Activated naive CD4-positive, alpha-beta T cell treated with Interleukin-2 at 50 U/mL for 16 hours (primary cell): ENCODE measurements at places on chromosomes 12 and 14.

DNA sequence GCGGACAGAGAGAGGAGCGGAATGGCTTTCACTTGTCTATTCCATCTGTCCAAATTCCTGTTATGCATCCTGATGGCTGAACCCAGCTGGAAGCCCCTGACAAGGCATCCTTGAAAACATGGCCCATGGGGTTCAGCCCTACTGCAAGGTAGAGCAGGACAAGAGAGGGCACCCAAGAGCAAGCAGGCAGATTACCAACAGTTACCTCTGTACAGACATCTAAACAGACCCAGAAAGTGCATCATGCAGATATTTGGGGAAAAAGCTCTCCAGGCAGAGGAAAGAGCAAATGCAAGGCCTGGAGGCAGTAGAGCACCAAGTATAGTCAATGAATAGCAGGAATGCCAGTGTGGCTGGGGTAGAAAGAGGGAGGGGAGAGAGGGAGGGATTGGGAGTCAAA lies 407.5 kb downstream of the PCNX1 start:
- DNase-seq: no peak

DNA sequence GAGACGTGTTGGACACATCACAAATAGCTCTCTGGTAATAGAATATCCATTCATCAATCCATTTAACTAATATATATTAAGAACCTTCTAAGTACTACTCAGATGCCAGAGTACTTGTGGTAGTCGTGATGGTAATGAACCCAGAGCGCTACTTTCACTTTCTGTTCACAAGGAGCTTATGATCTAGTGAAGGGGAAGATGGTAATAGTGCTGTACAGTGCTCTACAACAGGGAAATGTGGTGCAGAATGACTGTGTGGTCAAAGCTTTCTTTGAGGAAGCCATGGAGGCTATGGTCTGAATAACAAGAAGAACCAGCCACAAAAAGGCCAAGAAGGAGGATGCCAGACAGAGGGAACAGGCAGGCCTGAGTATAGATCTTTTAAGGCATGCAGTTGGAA lies 212.0 kb downstream of the PTPRO start:
- DNase-seq: no peak

- DNase-seq: no peak
Observed at GRCh38 chr12:112425582-112426382, 7.0 kb downstream of the PTPN11 start.

DNA sequence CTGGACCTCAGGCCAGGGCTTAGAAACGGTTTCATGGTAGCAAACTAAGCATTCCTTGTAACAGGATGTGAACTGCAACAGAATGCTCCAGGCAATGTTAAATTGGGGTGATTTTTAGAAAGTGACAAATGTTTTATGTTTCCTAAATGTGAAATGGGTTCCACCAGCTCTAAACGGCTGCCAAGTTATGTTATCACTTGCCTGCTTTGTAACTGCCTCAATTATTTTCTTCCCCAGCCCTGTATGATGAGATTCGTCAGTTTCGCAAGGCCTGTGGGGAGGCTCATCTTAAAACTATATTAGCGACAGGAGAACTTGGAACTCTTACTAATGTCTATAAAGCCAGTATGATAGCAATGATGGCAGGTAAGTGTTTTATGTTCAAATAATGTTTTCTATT lies 70.9 kb downstream of the DERA start:
- DNase-seq: no peak

GRCh38 chr12:104702565-104703139 lies 245.9 kb downstream of the CHST11 start:
- no peak for DNase-seq

- no peak for DNase-seq
Observed at GRCh38 chr12:74515849-74516248, 21.8 kb upstream of the ATXN7L3B start.

- DNase-seq: no peak
Observed at GRCh38 chr14:20837831-20838230, 35.2 kb upstream of the RNASE1 start.

- DNase-seq: no peak
Observed at GRCh38 chr12:54587315-54587873, 1.1 kb downstream of the PPP1R1A start.

GRCh38 chr12:19181666-19182426 lies 52.3 kb downstream of the PLEKHA5 start:
- no peak for DNase-seq

- DNase-seq: no peak
Observed at GRCh38 chr12:32205731-32206130, 99.1 kb downstream of the BICD1 start.

GRCh38 chr14:58793131-58793740 lies 155.5 kb downstream of the DACT1 start:
- no peak for DNase-seq

DNA sequence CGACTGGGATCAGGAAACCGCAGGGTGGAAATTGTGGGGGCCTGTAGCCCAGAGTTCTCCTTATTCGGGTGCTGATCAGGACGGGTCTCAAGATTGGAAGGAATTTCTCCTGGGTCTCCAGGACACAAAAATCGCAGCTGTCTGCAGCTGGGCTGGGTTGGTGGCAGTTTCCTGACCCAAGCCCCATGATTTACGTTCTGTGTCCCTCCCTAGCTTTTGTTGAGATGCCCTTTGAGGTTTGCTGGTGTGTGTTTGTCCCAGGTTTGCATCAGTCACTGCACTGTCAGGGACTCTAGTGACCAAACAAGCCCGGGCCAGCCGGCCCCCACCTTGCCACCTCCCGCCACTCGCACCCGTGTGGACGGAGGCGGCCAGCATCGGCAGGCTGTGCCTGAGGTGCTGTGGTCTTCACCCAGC lies 89.5 kb downstream of the FBXL14 start:
- DNase-seq: no peak

DNA sequence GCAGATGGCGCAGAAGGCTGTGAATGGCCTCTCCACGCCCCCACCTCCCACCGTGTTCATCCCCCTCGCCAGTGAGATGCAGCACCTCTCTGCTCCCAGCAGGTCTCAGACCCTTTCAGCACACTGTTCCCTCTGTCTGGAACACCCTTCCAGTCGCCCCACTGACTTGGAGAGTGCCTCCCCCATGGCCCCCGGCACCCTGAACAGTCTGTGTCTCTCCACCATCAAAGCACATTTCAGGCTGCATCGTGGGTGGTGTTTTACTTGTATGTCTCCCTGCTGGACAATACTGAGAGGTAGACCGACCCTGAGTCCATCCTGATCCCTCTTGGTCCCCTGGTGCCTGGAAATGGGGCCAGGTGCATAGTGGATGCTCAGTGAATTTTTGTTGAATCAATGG lies 34.9 kb downstream of the CACNA2D4 start:
- DNase-seq: no peak

DNA sequence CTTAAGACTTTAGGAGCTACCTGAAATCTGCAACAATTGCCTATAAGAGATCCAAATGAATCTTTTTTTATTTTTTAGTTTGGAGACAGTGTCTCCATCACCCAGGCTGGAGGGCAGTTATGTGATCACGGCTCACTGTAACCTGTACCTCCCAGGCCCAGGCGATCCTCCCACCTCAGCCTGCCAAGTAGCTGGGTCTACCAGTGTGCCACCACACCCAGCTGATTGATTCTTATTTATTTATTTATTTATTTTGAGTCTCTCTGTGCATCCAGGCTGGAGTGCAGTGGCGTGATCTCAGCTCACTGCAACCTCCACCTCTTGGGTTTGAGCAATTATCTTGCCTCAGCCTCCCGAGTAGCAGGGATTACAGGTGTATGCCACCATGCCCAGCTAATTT lies 26.1 kb downstream of the STK38L start:
- DNase-seq: no peak

DNA sequence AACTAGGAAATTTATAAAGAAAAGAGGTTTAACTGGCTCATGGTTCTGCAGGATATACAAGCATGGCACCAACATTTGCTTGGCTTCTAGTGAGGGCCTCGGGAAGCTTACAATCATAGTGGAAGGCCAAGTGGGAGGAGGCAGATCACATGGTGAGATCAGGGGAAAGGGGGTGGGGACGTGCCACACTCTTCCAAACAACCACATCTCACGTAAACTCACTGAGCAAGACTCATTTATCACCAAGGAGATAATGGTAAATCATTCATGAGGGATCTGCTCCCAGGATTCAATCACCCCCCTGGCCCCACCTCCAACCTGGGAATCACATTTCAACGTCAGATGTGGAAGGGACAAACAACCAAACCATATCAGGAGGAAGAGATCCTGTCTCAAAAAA lies 35.8 kb downstream of the NUMB start:
- DNase-seq: no peak

DNA sequence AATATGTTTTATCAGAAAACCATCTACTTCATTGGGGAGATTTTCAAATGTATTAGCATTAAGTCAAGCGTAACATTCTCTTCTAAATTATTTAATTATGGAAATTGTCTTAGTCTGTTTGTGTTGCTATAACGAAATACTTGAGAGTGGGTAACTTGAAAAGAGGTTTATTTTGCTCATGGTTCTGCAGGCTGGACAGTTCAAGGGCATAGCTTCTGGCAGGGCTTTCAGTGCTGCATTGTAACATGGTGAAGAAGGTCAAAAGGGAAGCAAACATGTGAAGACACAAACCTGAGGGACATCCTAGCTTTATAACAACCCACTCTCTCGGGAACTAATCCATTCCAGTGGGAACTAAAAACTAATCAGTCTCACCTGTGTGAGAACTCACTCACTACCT lies 84.3 kb upstream of the TMPO start:
- no peak for DNase-seq
